HuH-7 (cell line): ENCODE measurements at places on chromosomes 16 and 17.

GRCh38 chr17:691423-691822, 23.2 kb downstream of the VPS53 start:
- no peak for DNase-seq

DNA sequence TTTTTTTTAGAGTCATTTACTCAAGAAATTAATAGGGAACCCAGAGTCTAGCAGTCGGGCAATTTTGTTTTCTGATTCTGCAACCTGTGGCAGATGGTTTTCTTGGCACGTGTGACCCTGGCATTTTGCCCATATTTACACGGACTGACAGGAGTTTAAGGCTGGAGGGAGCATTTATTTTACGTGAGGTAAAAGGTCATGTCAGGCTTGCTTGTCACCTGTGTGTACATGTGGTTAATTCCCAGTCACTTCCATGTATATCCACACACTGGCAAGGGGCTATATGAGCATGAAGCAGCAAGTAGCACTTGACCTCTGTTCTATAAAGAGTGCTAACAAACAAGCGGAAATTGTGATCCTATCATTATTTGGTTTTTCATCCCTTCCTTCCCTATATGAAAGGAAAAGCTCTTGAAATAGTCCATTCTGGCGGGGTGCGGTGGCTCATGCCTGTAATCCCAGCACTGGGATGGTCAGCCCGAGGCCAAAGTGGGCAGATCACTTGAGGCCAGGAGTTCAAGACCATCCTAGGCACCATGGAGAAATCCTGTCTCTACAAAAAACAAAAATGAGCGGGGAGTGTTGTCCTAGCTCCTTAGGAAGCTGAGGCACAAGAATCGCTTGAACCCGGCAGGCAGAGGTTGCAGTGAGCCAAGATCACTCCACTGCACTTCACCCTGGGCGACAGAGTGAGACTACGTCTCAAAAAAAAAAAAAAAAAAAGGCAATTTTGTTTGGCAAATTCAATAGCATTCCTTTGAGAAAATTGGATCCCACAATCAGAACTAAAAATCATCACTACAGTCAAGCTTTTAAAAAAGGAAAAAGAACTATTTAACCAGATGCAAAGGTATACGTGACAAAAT, 2.1 kb downstream of the SPAG9 start:
- peak; percentile 44 for DNase-seq

- no peak for DNase-seq
Measured at GRCh38 chr16:46687486-46687885, 1.5 kb downstream of the VPS35 start.

GRCh38 chr17:62801553-62802114, 6.5 kb downstream of the MARCHF10 start:
- DNase-seq: no peak

DNA sequence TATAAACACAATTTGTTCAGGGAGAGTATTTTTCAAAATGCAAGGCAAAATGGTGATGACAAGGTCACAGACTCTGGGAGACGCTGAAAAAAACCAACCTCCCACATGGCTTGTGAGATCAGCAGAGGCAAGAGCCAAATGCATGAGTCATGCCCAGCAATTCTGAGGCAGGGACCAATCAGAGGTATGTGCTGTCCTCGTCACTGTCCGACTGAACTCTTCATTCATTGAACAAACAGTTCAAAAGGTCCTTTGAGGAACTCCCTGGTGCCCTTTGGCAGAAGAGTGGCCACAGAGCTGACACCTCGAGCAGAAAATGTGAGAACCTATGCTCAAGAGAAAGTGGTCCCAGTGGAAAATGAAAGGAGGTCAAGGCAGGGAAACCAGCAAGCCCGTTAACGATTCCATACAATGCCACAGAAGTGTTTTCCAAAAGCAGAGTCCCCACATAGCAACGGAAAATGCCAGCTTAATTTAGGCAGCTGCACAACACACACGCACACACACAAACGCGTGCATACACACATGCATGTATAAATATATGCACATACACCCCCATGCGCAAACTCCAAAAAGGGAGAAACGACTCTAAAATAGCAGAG, 50.9 kb downstream of the CDH11 start:
- no peak for DNase-seq

GRCh38 chr16:27232061-27232900, 29.0 kb downstream of the KDM8 start:
- no peak for DNase-seq

DNA sequence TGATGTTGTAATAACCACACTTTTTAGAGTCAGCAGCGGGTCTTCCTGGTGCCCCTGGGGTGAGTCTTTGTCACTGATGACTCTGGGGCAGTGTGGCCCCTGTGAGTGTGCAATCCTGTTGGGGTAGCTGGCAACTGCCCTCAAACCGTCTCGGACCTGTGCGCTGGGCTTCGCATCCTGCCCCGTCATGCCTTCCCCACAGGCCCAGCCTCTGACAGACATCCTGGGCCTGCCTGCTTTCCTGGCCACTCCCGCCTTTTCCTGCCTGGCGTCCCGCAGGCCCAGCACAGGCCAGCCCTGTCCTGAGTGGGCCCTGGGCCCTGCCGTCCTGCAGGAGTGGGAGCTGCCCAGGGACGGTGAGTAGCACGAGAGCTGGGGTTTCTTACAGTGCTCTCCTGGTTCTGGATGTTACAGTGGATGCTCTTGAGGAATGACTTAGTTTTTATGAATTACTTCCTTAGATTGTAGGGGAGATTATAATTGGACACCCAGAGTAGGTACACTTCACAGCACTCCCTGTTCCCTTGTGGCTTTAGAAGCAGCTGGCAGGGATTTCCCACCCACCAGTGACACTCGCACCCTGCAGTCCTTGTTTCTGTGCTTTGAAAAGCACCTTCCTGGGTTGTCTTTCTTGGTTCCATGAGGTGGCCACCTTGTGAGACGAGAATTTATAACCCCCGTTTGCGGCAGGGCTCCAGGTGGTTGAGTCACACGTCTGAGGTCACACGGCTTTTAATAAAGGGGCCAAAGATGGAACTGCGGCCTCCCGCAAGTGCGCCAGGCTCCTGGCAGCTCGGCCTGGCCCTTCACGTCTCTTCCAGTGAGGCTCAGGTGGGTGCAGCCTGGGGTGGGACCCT, 50.0 kb upstream of the CAPN15 start:
- no peak for DNase-seq

GRCh38 chr17:82593590-82594087, 54.6 kb downstream of the WDR45B start:
- DNase-seq: no peak

GRCh38 chr16:56657555-56658326, at the start of gene MT1F:
MT1F (plus strand) TSS chr16:56657959; CDS start chr16:56658059, 100 bp downstream.
- DNase-seq: peak; percentile 84

DNA sequence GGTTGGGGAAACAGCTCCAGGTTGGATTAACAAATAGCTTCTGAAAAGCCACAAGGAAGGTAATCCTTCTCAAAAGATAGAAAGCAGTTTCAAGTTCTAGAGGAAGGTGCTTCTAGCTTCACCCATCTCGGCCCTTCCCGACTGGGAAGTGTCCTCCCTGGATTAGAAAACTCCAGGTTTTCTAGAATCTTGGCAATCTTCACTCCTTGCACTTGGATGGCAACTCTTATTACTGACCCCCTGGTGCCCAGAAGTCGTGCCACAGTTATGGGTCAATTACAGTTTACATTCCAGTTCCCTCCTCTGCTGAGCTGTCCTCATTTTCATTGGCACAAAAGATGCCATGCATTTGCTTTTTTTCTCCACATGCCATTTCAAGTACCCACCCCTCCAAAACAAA, 65.6 kb downstream of the SMG6 start:
- DNase-seq: no peak

DNA sequence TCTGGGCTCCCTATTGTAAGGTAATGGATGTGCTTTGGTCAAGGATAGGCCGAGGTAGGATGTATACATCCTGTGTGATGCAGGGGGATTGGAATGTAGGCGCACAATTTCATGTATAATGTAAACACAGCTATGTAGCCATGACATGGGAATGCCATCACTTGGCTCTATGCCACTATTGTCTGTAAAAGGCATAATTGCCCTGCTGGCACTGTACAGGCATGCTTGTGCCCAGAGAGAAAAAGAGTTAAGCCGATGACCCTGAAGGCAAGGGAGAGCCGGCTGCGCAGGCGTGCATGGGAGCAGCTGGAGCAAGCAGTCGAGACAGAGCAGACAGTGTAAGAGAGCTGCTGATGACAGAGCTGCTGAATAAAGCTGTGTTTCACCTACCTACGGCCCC, 212.5 kb upstream of the CPHXL start:
- no peak for DNase-seq

GRCh38 chr17:78912082-78912481, 9.1 kb upstream of the CEP295NL start:
- DNase-seq: no peak

DNA sequence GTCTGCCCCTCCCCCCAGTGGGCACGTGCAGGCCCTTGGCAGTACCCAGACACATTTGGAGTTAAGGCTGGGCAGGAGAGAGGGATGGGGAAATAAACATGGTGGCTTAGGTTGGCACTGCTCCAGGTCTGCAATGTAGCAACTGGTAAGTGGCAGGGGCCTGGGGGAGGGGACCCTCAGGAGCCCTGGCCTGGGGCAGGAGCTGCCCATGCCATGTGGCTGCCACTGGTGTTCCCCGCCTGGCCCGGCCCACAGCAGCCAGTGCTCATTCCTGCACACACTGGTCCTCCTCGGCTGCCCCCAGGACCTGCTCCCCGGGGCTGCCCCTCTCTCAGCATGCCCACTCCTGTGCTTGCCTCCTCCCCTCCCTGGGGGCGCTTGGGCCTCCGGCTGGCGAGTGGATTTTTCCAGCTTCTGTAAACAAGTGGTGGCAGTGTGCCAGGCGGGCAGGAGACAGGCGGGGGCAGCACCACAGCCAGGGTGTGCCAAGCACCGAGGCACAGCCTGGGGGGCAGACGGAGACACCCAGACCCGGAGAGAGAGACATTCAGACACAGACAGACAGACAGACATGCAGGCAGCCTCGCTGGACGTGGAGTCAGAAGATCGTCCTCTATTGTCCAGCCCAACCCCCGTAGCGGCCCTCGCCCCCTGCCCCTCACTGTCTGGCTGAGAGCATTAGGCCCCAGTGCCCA, 9.4 kb downstream of the THRA start:
- DNase-seq: no peak

GRCh38 chr17:21330436-21331160, 45.6 kb upstream of the KCNJ12 start:
- no peak for DNase-seq

GRCh38 chr16:20774703-20775362, 11.0 kb downstream of the ACSM3 start:
- peak; percentile 68 for DNase-seq

DNA sequence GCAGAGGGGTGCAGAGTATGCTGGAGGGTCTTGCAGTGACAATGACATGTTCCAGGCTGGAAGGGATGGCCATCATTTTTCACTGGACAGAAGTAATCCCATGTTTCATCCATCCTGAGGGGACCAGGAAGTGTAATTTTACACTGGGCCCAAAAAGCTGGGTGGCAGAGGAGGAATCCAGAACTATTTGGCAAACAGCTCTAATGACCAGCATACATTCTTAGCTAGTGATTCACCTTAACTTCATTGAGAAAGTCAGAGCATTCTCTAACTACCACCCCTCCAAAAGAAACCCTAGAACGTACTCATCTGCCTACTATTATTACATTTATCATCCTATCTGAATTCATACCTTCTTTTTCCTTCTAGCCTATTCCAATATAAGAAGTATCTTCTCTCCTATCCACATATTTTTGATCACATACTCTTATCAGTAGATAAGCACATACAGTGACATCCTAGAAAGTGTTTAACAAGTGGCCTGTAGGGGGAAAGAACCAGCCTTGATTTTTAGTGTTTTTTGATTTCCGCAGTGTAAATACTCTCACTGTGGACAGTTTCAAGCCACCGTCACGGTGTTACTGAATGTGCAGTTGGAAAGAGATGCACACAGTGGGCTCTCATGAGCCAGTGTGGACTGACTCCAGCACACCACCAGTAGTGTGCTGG, 118.1 kb downstream of the FTO start:
- no peak for DNase-seq

DNA sequence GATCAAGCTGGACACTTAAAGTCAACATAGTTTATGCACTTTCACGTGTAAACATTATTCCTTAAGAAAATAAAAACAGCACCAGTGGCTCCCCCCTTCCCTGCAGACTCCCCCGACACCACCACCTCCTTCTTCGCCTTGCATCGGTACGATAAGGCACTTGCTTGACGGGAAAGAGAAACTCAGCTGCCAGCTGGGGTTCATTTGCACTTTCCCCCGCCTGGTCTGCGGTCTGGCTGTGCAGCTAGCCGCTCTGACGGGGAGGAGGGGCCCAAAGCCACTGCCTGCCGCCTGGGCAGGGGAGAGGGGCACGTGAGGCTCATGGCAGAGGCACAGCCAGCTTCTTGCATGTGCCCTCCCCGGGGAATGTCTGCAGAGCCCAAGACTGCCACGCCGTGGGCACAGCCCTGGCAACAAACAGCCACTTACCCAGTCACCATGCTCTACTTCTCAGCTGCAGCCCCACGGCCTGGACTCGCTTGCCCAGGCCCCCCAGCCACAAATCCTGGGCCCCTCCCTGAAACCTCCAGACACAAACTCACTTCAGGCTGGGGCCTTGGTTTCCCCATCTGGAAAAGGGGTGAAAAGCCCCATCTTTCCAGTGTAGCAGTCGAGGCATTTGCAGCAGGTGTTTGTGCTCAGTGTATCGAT, 16.5 kb upstream of the PRM1 start:
- DNase-seq: no peak

DNA sequence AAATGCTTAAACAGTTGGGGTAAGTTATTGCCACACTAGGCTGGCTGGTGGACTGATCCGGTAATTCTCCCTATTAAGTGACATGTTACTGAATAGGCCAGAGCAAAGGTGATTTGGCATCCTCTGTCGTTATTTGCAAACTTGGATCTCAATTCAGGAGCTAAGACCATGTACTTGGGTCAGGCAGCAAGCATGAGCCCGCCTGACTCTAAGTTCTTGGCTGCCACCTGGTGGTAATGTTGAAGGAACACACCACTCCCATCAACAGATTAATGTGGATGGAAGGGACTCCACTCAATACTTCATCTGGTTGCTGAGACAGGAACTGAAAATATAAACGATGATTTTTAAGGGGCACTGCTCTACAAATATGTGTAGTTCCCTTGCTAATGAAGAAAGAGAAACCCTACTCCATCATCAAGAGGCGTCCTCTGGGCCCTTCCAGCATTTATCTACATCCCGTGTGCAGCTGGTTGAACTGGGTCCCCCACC, 70.8 kb downstream of the EMP2 start:
- DNase-seq: peak; percentile 77

DNA sequence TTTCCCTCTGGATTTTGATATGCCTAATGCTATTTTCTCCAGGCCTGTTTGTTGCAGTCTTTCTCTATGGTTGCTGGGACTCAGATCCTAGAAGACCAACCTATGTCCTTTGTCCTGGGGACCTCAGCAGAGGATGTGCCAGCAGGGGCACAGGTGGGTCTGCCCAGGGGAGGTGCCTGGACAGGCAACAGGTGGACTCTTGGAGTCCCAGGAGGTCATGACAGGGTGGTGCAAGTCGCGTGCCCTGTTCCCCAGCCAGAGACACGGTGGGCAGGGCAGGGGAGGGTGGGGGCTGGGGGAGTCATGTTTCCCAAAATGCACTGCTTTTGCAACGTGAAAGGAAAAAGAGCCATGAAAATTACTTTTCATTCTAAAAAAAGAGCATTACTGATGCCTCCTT, 26.3 kb upstream of the PLLP start:
- no peak for DNase-seq

- DNase-seq: no peak
Measured at GRCh38 chr17:53150101-53150698, 672.5 kb upstream of the KIF2B start.
